SJCRH30 (cell line): ENCODE measurements at places on chromosomes 12 and 14.

- no peak for DNase-seq
Observed at GRCh38 chr14:39615352-39615751, 183.1 kb upstream of the FBXO33 start.

DNA sequence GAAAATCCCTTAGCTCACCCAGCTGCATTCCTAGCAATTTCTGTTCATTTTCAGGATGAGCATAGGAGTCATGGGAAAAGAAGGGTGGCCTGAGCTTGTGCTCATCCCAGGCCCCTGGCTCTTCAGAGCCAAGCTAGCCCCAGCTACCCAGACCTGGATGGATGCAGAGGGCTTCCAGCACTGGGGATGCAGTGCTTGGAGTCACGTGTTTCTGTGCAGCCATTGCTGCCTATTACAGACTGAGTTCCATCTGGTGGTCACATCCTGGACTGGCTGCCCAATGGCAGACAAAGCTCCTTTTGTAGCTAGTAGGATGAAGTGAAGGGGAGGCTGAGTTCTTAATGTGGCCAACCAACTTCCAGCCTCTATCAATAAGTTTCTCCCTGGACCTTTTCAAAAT lies 54.2 kb upstream of the JDP2 start:
- DNase-seq = no peak

GRCh38 chr12:11635341-11635740 lies 14.1 kb upstream of the ETV6 start:
- no peak for DNase-seq

GRCh38 chr12:12191008-12191407 lies 75.8 kb downstream of the LRP6 start:
- no peak for DNase-seq

DNA sequence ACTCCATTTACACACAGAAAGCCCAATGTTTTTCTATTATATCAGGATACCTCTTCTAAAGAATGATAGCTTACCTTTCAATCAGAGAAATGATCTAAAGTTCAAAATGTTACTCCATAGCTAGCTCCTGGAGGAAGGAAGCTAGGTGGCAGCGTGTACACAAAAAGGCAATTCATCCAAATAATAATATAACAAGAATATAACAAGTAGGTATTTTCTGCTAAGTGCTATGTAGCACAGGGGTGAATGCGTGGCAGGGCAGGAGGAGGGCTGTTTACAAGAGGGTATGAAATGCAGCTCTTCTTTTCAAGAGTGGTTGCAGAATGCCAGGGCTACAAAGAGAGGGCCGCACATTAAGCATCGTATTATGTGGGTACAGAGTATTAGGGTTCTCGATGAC lies 663 bp upstream of the SNAPC1 start:
- DNase-seq = no peak

GRCh38 chr12:3468329-3468728 lies 22.7 kb upstream of the PRMT8 start:
- peak; percentile 7 for DNase-seq

- peak; percentile 45 for DNase-seq
Observed at GRCh38 chr12:75208856-75209811, 505 bp downstream of the KCNC2 start.

DNA sequence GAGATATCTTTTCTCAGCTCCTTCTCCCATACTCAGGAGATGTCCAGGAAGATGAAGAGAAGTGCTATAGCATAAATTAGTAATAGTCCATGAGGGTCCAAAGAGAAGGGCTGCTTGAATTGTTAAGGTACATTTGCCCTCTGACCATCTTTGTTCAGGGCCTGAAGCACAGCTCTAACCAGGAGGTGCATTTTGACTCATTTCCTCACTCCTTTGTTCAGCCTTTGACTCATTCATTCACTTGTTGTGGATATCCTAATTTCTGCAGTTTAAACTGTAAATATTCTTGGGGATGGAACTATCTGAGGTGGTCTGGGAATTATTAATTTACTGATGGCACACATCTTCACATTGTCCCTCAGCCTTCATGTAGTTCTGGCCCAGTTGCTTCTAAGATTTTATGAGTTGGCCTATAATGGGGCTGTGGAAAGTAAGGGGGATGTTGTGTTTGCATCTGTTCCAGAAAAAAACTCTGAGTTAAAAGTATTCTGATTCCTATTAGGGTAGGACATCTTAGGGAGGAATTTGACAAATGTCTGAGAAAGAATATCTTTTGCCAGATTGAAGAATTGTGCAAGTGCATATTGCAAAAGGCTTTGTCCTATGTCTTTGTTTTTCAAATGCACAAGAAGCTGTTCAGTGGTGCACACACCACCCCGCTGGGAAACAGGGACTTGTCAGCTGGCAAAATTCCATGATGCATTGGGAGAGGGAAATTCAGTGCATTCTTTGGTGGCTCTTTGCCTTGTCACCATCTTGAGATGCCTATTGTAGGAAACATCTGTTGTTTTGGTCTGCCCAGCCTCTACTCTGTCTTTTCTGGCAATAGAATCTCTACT lies 22.1 kb downstream of the SMOC1 start:
- DNase-seq = no peak
